A549 treated with CORT108297 at 1 μM for 4 hours (cell line): ENCODE measurements at places on chromosomes 3 and 15. TPM values are rescaled to one million over a fixed set of nuclear protein-coding genes. Genes with fewer than 3 reads are reported as not detected.

Gene ITGA11
- total RNA-seq = 2.4 to 7.8 TPM (median 5.0 TPM) in 5 replicates

Gene PLSCR4
- total RNA-seq = 4.7 to 6.5 TPM (median 5.2 TPM) in 5 replicates

Gene SLC9C1
- total RNA-seq = not detected in 5 replicates

Gene C15orf40
- 39.8 to 47.8 TPM (median 46.5 TPM) in 5 replicates for total RNA-seq

Gene CLRN1
- total RNA-seq = not detected in 5 replicates

Gene P2RY12
- not detected in 5 replicates for total RNA-seq

Gene MYRIP
- 0.03 to 0.04 TPM in 2 of 5 replicates, not detected in the others for total RNA-seq

Gene SUSD5
- 3.0 to 4.4 TPM (median 3.1 TPM) in 5 replicates for total RNA-seq

Gene SLC12A6
- 4.5 to 8.2 TPM (median 5.3 TPM) in 5 replicates for total RNA-seq

Gene MUC20
- total RNA-seq = 0.25 to 0.73 TPM (median 0.50 TPM) in 5 replicates

Gene MTMR10
- 10.5 to 15.9 TPM (median 14.8 TPM) in 5 replicates for total RNA-seq

Gene THRB
- total RNA-seq = 1.1 to 1.7 TPM (median 1.2 TPM) in 5 replicates

Gene GHSR
- not detected in 5 replicates for total RNA-seq

Gene CTXN2
- 0.02 to 0.05 TPM (median 0.03 TPM) in 4 of 5 replicates, not detected in the other for total RNA-seq

Gene RARB
- total RNA-seq = 5.5 to 10.8 TPM (median 10.4 TPM) in 5 replicates

Gene PP2D1
- not detected in 5 replicates for total RNA-seq

Gene MKRN2OS
- not detected in 5 replicates for total RNA-seq

Gene P3H2
- total RNA-seq = 28.4 to 46.4 TPM (median 35.6 TPM) in 5 replicates

Gene BRK1
- 173 to 183 TPM (median 177 TPM) in 5 replicates for total RNA-seq

Gene ADGRG7
- not detected in 5 replicates for total RNA-seq

Gene CPLX3
- 0.05 to 0.06 TPM in 2 of 5 replicates, not detected in the others for total RNA-seq

Gene EFHB
- total RNA-seq = 0.29 to 1.2 TPM (median 0.72 TPM) in 5 replicates

Gene ACTC1
- total RNA-seq = 0.13 to 0.38 TPM (median 0.24 TPM) in 5 replicates

Gene GUCA1C
- not detected in 5 replicates for total RNA-seq

Gene USP8
- total RNA-seq = 34.0 to 53.6 TPM (median 39.0 TPM) in 5 replicates

Gene ITPR1
- 4.9 to 6.4 TPM (median 5.6 TPM) in 5 replicates for total RNA-seq

Gene ADAMTS9
- total RNA-seq = 0.48 to 0.92 TPM (median 0.51 TPM) in 5 replicates

Gene TEX55
- total RNA-seq = not detected in 5 replicates

Gene PLXNB1
- 13.4 to 17.7 TPM (median 15.7 TPM) in 5 replicates for total RNA-seq

Gene NR2E3
- 0.12 to 0.39 TPM (median 0.21 TPM) in 5 replicates for total RNA-seq

Gene PTX3
- 0.59 to 1.2 TPM (median 1.1 TPM) in 5 replicates for total RNA-seq

Gene CORO2B
- total RNA-seq = 2.6 to 3.8 TPM (median 3.2 TPM) in 5 replicates

Gene ALG1L2
- total RNA-seq = not detected in 5 replicates
